ENCODE measurements at places on chromosomes 16 and 17. TPM values are rescaled to one million over a fixed set of nuclear protein-coding genes. Genes with fewer than 3 reads are reported as not detected.

Gene KCNJ16
- not detected for total RNA-seq

Gene SLFN14
- total RNA-seq: not detected

Gene SULT1A1
- 8.9 TPM for total RNA-seq

Gene CEP295NL
- 1.5 TPM for total RNA-seq

Gene FN3K
- total RNA-seq: 8.0 TPM

Gene HS3ST3A1
- total RNA-seq: not detected

Gene PLCD3
- total RNA-seq: 18.5 TPM

Gene EPX
- not detected for total RNA-seq

Gene CCL4
- not detected for total RNA-seq

Gene DNAI2
- not detected for total RNA-seq

Gene CES1
- total RNA-seq: 625 TPM

GRCh38 chr17:37555386-37555785, 53.8 kb downstream of the SYNRG start:
- H3K36me3 ChIP-seq: peaks cover 3% of the 10 kb centered on the region
- DNase-seq: no peak
- no peaks in the 10 kb centered on the region for H3K27me3 ChIP-seq
- no peak overlapping the region for H3K4me3 ChIP-seq
- no peak overlapping the region for H3K27ac ChIP-seq

DNA sequence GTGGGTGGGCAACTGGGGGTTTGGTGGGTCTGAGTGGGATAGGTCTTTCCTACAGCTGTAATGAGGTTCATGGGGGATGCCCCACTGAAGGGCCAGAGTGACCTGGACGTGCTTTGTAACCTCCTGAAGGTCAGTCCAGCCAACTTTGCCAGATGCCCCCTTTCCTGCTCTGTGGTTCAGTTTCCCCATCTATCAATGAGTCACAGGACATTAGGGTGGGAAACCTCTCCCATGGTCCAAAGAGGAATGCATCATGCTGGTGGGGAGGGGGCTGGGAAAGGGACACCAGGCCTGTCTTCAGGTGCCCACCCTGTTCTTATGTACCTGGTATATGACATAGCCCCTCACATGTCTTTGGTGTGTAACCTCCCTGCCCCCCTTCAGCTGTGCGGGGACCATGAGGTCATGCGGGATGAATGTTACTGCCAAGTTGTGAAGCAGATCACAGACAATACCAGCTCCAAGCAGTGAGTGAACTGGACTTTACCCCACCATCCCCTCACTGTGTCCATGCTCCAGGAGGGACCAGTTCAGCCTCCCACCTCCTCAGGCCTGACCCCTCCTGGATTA, 24.0 kb upstream of the ALKBH5 start:
- no peaks in the 10 kb centered on the region for H3K27me3 ChIP-seq
- no peak overlapping the region for H3K4me3 ChIP-seq
- no peak for DNase-seq
- no peaks in the 10 kb centered on the region for H3K36me3 ChIP-seq

- H3K36me3 ChIP-seq: peaks cover 3% of the 10 kb centered on the region
- no peak overlapping the region for H3K27ac ChIP-seq
- H3K27me3 ChIP-seq: no peaks in the 10 kb centered on the region
- DNase-seq: no peak
- peaks cover 25% of the 10 kb centered on the region for H3K4me1 ChIP-seq
Observed at GRCh38 chr17:44093231-44093900, 22.8 kb downstream of the G6PC3 start.

- peaks cover 5% of the 10 kb centered on the region for H3K4me1 ChIP-seq
- H3K27ac ChIP-seq: no peak overlapping the region
- H3K4me3 ChIP-seq: no peak overlapping the region
- H3K36me3 ChIP-seq: peaks cover 40% of the 10 kb centered on the region
- no peak for DNase-seq
- H3K27me3 ChIP-seq: no peaks in the 10 kb centered on the region
Observed at GRCh38 chr17:77492446-77493237, 351.9 kb downstream of the SEC14L1 start.

GRCh38 chr16:27458258-27458657, 56.3 kb downstream of the IL21R start:
- no peak for DNase-seq
- peaks cover 9% of the 10 kb centered on the region for H3K4me1 ChIP-seq
- no peak overlapping the region for H3K4me3 ChIP-seq
- H3K27ac ChIP-seq: no peak overlapping the region
- H3K27me3 ChIP-seq: no peaks in the 10 kb centered on the region
- peaks cover 20% of the 10 kb centered on the region for H3K36me3 ChIP-seq

DNA sequence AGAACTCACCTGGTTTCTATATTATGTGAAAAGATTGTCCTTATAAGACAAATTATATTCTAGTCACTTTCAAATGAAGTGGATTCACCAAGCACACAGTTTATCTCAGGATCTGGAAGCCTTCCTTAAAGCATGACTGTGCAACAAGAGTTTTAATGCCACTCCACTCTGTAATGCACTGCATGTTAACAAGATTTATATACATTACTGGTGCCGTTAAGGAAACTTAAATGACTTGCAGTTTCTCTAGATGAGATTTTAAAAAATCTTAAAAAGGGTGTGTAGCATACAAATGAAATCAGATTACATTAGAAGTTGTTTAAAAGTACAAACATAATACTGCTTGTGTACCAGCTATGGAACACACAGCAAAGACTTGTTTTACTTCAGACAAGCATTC, 150.8 kb downstream of the SNX11 start:
- no peaks in the 10 kb centered on the region for H3K36me3 ChIP-seq
- H3K27ac ChIP-seq: peak overlapping the region; percentile 33
- no peak for DNase-seq
- no peaks in the 10 kb centered on the region for H3K27me3 ChIP-seq
- no peak overlapping the region for H3K4me3 ChIP-seq

- no peak overlapping the region for H3K4me3 ChIP-seq
- no peaks in the 10 kb centered on the region for H3K36me3 ChIP-seq
- no peaks in the 10 kb centered on the region for H3K27me3 ChIP-seq
- peaks cover 20% of the 10 kb centered on the region for H3K4me1 ChIP-seq
Observed at GRCh38 chr16:65219786-65220185, 97.9 kb upstream of the CDH11 start.

DNA sequence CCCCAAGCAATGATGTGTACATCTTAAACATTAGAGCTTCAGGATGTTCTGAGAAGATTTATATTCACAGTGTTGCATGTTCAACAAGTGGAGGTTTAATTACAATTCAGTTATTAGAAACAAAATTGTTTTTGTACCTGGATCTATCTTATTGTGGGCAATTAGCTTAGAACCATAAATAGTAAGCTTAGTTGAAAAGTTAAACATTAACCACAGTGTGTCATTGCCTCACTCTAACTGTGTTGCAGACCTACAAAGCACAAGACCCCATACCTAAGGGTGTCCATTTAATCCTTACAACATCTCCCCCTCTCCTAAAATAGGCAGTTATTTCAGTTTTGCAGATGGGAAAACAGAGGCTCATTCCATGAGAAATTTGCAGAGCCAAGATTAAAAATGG, 632.0 kb upstream of the SOX9 start:
- no peaks in the 10 kb centered on the region for H3K36me3 ChIP-seq
- DNase-seq: no peak
- H3K4me1 ChIP-seq: no peaks in the 10 kb centered on the region
- no peak overlapping the region for H3K27ac ChIP-seq

- no peak overlapping the region for H3K4me3 ChIP-seq
- no peak for DNase-seq
- H3K27ac ChIP-seq: no peak overlapping the region
- H3K4me1 ChIP-seq: no peaks in the 10 kb centered on the region
- peaks cover 6% of the 10 kb centered on the region for H3K27me3 ChIP-seq
Observed at GRCh38 chr16:87016046-87017035, 300.9 kb downstream of the C16orf95 start.

- H3K4me3 ChIP-seq: no peak overlapping the region
- no peaks in the 10 kb centered on the region for H3K36me3 ChIP-seq
- DNase-seq: no peak
- H3K27ac ChIP-seq: no peak overlapping the region
- no peaks in the 10 kb centered on the region for H3K4me1 ChIP-seq
Observed at GRCh38 chr16:19810817-19811731, 73.6 kb downstream of the GPRC5B start.

DNA sequence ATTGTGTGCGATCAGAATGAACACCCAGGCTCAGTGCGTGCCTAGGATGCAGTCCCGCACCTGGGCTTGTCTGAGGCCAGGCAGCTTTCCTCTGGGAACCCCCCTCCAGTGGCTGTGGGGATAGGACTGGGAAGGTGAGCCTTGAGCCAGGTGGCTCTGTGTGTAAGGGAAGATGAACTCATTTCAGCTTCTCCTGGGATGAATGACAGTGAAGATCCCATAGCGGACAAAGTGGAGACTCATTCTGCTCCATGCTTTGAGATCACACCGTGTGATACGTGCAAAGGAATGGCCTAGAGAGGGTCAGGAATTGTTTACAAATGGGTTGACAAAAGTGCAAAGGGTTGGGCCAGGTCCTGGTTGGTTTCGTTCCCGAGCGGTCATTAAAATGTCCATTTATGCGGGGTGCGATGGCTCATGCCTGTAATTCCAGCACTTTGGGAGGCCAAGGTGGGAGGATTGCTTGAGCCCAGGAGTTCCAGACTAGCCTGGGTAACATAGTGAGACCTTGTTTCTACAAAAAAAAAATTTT, 15.8 kb downstream of the GPRC5C start:
- no peak for DNase-seq
- H3K4me3 ChIP-seq: no peak overlapping the region

DNA sequence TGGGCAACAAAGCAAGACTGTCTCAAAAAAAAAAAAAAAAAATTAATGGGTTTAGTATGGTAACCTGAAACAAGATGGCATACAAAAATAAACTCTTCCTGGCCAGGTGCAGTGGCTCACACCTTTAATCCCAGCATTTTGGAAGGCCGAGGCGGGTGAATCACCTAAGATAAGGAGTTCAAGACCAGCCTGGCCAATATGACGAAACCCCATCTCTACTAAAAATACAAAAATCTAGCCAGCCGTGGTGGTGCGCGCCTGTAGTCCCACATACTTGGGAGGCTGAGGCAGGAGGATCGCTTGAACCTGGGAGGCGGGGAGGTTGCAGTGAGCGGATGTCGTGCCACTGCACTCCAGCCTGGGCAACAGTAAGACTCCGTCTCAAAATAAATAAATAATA, 55.7 kb downstream of the PAFAH1B1 start:
- H3K4me3 ChIP-seq: no peak overlapping the region
- DNase-seq: no peak
- peaks cover 24% of the 10 kb centered on the region for H3K36me3 ChIP-seq
- no peaks in the 10 kb centered on the region for H3K4me1 ChIP-seq

GRCh38 chr16:67880584-67880983, 4.1 kb upstream of the NRN1L start:
- H3K27me3 ChIP-seq: no peaks in the 10 kb centered on the region
- peaks cover 11% of the 10 kb centered on the region for H3K4me1 ChIP-seq
- H3K27ac ChIP-seq: no peak overlapping the region
- H3K36me3 ChIP-seq: peaks cover 75% of the 10 kb centered on the region
- H3K4me3 ChIP-seq: no peak overlapping the region
- DNase-seq: no peak

- no peak for DNase-seq
- H3K27ac ChIP-seq: no peak overlapping the region
- H3K4me1 ChIP-seq: no peaks in the 10 kb centered on the region
- H3K27me3 ChIP-seq: peaks cover 30% of the 10 kb centered on the region
- H3K36me3 ChIP-seq: no peaks in the 10 kb centered on the region
Observed at GRCh38 chr16:21053590-21053989, 97.1 kb downstream of the DNAH3 start.

DNA sequence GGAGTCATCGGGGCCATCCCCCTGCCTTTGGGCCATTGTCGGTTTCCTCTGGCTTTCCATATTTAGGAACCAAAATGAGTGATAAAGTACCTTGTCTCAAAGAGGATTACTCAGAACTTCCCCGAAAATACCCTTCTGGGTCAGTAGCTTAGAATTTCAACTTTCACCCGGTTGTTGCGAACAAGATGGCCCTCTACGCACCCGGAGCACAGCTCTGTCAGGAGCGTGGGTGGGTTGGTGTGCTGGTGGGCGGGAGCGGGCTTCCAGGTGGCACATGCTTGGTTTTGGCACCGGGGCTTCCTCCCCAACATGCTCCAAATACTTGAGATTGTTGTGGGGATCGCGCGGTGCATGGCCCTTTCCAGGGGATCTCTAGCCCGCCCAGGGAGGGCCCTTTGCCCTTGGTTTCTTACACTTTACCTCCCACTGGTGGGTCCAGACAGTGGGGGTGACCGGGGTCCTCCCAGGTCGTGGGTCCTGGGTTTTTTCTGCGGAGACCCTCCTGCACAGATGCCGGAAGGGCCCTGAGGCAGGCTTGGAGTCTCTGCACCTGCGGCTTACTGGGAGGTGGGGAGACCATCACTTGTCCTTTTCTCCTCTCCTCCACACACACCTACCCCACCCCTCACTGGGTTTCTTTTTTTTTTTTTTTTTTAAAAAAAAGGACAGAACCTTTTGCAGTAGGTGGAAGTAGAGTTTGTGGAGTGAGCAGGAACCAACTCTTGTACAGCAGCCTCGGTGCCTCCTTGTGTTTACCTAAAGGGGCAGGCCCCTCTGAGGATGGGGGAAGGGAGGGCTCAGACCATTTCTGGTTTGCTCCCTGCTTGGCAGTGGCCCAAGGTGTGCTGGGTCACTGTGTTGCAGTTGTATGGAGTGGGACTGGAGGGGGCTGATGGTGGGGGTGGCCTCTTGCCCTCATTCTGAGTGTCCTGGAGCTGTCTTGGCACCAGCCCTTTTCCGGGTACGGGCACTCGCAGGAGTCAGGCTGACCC, 142.1 kb downstream of the SEC14L1 start:
- H3K27me3 ChIP-seq: no peaks in the 10 kb centered on the region
- no peak overlapping the region for H3K4me3 ChIP-seq
- DNase-seq: no peak

GRCh38 chr17:231966-232807, 50.7 kb upstream of the DOC2B start:
- peaks cover 3% of the 10 kb centered on the region for H3K4me1 ChIP-seq
- H3K27me3 ChIP-seq: no peaks in the 10 kb centered on the region

- peak overlapping the region; percentile 49 for H3K27ac ChIP-seq
- no peak overlapping the region for H3K4me3 ChIP-seq
- peaks cover 27% of the 10 kb centered on the region for H3K4me1 ChIP-seq
- peaks cover 18% of the 10 kb centered on the region for H3K36me3 ChIP-seq
- H3K27me3 ChIP-seq: no peaks in the 10 kb centered on the region
Observed at GRCh38 chr16:9124908-9125584, 33.6 kb downstream of the HAPSTR1 start.

DNA sequence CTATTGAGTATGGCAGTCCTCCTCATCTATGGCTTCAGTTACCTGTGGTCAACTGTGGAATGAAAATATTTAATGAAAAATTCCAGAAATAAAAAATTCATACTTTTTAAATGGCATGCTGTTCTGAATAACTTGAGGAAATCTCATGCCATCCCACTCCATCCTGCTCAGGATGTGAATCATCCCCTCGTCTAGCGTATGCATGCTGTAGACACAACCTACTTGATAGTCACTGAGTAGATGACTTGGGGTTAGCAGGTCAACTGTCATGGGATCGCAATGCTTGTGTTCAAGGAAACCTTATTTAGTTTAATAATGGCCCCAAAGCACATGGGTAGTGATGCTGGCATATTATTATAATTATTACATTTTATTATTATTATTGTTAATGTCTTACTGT, 4.8 kb upstream of the VAC14 start:
- H3K27me3 ChIP-seq: peaks cover 19% of the 10 kb centered on the region
- H3K36me3 ChIP-seq: no peaks in the 10 kb centered on the region
- no peak overlapping the region for H3K4me3 ChIP-seq

GRCh38 chr16:20849589-20850390, 43.5 kb downstream of the REXO5 start:
- H3K4me1 ChIP-seq: no peaks in the 10 kb centered on the region
- H3K36me3 ChIP-seq: peaks cover 9% of the 10 kb centered on the region
- no peak overlapping the region for H3K27ac ChIP-seq
- peak; percentile 73 for DNase-seq
- H3K4me3 ChIP-seq: no peak overlapping the region
